ENCODE measurements at places on chromosomes 7 and 10.

DNA sequence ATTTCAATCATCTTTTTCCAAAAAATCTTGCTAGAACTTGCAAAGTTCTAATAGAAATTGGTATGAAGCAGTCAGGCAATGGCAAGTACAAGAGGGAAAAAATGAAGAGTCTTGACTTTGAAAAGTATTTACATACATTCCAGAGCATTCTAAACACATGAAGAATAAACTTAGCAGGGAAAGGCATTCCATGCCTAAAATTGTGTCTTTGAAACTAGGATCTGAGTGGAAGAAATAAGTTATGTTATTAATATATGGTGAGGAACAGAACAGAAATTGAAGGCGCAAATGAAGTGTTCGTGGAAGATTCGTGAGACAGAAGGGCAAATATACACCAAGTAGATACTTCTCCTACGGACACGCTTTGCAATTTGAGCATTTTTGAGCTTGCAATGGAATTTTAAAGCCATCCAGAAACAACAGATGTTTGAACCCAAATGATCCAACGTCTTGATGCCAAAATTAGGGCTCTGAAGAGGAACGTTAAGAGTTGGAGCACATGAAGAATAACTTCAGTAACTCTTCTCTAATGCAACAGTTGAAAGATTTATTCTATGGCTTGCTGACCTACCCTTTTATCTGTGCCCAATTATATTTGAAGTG is 40.6 kb upstream of the SEPTIN7 start:
- no peak for DNase-seq

DNA sequence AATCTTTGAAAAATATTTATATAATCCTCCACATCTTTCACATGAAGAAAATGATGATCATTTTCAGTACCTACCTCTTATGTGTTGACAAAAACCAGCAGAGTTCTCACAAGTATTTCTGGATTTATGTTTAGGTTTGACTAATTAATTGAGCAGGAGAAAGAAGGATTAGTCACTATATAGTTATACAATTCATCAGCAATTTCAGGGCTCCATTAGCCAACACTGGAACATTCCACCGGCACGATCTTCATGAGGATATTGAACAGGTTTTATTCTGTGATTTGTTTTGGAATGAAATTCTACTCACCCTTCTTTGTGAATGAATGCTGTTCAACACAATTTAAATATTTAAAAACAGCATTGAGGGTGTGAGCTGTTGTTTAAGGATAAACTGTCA is 163.2 kb downstream of the SEM1 start:
- DNase-seq: no peak

DNA sequence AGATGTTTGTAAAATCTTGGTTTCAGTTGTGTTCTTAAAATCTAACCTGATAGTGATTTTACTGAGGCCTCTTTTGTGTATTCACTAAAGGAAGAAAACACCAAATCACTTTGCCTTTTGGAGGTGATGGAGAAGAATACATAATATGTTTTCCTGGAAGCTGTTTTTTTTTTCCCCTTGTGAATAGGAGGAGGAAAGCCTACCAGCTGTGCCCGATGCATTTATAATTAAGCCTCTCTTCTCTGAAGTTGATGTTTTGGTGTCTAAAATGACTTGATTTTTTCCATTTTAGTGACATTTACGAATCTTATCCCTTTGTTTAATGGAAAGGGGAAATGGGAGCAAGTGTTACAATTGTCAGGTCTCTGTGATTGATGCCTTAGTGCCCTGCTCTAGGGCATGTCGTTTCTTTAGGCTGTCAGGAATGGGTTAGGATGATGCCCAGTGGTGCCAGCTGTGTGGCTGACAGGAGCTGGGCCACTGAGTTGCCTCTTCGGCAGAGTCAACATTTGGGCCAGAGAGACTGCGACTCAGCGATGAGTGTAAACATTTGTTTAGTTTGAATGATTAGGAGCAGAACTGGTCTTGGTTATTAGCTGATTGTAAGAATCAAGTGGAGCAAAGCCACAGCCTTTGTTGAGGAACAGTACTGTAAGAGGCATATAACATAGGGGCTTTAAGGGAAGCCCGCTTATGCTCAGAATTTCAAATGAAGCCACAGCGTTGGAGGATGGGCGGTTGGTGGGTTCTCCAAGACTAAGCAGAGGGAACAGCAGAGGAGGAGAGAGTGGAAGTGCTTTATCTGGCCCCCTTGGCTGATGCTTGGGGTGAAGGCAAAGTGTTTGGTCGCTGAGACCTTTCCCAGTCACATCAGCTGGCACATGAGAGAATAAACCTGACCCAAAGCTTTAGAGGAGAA is 81.6 kb downstream of the CDK14 start:
- no peak for DNase-seq

- no peak for DNase-seq
Observed at GRCh38 chr10:104268405-104268712, 625 bp upstream of the GSTO2 start.

DNA sequence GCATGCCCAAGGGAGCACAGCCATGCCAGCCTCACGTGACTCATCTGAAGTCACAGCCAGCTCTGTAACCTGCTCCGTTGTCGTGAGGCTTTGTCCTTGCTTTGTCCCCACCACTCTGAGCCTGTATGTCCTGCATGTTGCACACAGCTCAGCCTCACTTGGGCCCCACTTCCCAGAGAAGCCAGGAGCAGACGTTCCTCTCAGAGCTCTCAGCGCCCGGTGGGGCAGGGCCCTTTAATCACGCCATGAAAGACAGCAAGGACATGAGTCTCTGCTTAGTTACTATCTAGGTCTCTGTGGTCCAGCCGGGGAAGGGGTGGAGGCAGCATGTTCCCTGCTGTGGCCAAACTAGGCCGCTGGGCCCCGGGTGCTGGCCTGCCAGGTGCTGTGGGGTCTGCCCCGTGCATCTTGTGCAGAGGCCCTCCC is 127.4 kb upstream of the FAM20C start:
- no peak for DNase-seq

- peak; percentile 85 for DNase-seq
Observed at GRCh38 chr10:99619851-99620710, at the start of gene SLC25A28. SLC25A28 (minus strand) TSS chr10:99620439; CDS start chr10:99620335, 104 bp downstream.

DNA sequence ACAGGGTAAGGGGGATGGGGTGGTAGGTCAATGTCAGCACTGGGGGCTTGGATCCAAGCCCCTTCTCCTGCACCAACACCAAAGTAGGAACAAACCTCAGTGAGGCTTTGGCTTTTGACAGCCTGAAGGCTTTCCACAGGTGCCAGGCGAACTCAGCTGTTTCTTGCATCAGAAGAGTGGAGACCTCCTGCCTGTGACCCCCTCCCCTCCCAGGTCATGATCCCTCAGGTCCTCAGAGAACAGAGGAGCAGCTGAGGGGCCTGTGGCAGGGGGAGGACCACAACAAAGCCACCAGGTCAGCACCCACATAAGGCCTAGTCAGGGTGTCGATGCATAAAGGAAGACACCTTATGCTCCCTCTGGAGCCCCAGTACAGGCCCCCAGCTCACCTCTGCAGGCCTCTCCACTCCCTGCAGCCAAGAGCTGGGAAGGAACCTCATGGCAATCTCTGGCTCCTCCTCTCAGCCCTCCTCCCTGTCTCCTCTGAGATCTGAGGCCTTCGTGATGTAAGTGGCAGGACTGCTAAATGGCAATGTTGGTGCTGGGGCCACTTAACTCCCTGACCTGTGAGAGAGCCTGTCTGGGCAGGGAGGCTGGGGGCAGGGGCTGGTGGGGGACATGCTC is 19.1 kb upstream of the PRRT4 start:
- no peak for DNase-seq

DNA sequence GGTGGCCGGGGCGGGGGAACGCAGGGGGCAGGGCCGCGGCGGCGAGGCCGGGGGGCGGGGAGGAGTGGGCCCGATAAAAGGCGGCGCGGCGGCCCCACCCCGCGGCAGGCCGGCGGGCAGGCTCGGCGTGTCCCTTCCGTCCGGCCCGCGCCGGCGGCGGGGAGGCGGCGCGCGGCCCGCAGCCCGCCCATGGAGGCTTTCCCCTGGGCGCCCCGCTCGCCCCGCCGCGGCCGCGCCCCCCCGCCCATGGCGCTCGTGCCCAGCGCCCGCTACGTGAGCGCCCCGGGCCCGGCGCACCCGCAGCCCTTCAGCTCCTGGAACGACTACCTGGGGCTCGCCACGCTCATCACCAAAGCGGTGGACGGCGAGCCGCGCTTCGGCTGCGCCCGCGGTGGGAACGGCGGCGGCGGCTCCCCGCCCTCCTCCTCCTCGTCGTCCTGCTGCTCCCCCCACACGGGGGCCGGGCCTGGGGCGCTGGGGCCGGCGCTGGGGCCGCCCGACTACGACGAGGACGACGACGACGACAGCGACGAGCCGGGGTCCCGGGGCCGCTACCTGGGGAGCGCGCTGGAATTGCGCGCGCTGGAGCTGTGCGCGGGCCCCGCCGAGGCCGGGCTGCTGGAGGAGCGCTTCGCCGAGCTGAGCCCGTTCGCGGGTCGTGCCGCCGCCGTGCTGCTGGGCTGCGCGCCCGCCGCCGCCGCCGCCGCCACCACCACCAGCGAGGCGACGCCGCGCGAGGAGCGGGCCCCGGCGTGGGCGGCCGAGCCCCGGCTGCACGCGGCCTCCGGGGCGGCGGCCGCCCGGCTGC is at the start of gene NANOS1:
NANOS1 (plus strand) TSS at position 102 of the 808 bp plus-strand sequence; CDS start at position 190, 88 bp downstream.
- DNase-seq: no peak

DNA sequence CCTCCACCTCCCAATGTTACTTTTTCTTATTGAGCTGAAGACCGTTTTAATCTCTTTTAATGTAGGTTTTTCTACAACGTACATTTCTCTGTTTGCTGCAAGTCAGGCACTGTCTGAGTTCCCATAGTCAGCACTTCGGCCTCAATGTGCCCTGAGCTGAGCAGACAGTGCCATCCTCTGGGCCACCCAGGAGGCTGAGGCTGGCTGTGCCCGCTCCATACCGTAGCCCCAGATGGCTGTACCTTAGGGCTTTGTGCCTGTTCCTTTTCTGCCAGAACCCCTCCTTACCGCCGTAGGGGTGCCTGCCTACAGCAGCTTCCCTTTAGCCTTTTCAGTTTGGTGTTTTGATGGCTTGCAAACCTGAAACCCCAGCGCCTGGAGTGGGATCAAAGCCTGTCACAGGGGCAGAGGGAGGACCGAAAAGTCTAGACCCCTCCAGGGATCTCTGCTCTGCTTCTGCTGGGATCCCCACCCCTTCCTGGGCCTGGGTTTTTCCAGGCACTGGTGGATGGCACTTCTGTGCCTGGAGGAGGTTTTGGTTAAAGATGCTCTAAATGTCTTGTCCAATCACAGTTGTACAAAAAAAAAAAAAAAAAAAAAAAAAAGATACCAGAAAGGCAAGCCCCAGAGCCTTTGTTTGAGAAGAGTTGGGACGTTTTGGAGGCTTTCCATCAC is 9.0 kb downstream of the AGAP3 start:
- no peak for DNase-seq
